NCI-H524 (cell line): ENCODE measurements at places on chromosomes 2 and 18.

- DNase-seq = no peak
These were observed 38.6 kb upstream of the ZFP36L2 start for GRCh38 chr2:43265001-43265400.

DNA sequence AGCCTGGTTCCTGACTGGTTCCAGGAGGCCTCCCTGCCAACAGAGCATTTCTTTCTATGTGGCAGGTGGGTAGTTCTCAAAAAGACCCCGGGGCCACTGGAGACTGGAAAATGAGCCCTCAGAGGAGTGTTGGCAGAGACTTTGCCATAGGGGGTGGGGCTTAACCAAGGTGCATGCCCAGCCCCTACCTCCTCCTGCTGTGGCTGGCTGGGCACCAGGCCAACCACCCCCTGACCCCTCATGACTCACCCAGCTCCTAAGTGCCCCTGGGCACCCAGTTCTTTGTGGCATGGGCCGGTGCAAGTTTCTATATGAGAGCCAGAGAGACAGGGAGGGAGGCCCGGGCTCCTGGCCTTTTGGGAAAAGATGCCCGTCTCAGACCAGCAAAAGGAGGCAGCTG lies 98.2 kb upstream of the SMAD2 start:
- DNase-seq = no peak

DNA sequence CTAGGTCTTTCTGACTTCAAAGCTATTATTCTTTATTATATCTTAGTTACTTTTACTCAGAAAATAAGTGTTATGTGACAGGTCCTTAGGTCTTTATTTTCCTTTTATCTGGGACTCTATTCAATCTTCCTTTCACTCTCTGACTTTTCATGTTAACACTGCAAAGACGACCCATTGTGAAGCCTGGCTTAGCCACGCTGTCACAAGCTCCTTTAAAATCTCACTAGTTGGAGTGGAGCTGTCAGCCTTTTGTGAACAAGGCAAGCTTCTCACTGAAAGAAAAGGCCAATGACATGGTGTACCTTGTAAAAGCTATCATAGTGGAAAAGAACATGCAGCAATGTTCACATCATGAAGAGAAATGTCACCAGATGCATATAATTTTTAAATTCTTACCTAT lies 1130.7 kb upstream of the FAM98A start:
- no peak for DNase-seq

DNA sequence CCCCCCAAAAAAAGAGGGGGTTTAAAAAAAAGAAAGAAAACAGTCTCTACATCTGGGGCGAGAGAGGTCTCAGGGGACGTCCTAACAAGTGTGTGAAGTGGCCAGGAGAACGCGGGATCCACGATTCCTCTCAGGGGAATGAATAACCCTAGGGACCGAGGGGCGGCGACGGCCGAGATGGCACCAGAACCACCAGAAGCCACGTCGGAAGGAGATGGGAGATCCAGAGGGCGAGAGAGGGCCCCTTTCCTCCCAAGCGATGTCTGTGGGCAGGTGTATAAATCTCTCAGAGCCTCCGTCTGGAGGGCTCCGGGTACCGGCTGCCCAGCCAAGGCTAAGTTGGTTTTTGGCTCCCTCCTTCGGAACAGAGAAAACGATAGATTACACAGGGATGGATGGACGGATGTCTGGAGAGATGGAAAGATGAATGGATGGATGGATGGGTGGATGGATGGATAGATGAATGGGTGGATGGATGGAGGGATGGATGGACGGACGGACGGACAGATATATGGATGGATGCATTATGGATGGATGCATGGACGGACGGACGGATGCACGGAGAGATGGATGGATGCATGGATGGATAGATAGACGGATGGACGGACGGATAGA lies 1.7 kb downstream of the EPHA4 start:
- peak; percentile 58 for DNase-seq

DNA sequence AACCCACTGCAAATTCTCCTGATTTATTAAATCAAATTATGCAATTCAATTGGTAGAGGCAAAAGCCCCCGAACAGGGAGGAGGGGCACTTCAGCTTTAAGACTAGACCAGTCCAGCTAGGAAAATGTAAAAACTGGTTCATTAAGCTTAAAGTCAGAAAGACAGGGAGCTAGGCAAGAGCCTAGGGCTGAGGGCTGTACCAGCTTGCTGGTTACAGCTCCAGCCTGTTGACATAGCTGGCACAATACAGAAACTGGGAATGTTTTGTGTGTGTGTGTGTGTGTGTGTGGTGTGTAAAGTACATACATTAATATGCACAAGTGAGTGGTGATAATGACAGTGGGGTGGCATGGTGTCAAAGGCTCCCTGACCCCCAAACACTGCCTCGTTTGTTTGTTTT lies 307.0 kb upstream of the CELF4 start:
- no peak for DNase-seq

DNA sequence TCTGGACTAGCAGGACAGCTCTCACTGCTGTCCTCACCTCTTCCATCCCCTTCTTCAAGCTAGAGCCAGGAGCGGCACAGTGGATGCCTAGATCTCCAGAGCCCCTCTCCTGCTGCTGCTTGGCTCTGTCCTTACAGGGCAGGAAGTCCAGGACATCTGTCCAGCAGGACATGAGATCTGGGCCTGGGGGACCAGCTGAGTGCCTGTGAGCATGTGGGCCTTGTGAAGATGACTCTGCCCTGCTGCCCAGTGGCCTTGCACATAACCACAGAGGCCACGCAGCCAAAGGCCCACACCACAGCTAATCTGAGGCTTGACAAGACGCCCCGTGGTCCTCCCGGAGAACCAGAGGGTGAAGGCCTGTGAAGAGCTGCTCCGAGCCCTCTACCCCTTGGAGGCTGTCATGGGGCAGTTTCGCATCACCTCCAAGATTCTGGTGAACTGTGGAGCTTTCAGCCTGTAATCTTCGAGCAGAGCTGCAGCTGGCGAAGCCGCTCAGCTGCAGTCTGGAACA lies 516.7 kb upstream of the HS6ST1 start:
- no peak for DNase-seq

- DNase-seq = no peak
These were observed at the start of gene ICOS for GRCh38 chr2:203936535-203936934. Gene ICOS, plus strand, starts transcription at chr2:203936763. Its CDS starts 52 bp downstream, at chr2:203936815.

DNA sequence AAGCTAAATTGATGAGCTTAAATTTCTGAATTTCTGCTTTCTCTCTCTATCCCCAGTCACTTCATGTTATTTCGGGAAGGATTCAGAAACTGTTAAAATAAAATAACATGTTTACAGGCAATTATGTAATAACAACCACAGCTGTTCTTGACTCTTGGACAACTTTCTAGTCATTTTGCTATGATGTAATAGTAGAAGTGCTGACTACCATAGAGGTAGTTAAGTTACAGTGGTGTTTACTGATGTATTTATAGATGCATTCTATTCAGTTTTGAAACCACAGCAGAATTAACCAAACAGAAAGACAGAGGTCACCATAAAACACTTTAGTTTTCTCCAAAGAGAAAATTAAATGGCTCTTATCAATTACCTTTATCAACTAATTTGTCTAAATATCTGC lies 1292.0 kb upstream of the CHAC2 start:
- no peak for DNase-seq

- peak; percentile 29 for DNase-seq
These were observed 146.8 kb downstream of the TGIF1 start for GRCh38 chr18:3596637-3597384.

DNA sequence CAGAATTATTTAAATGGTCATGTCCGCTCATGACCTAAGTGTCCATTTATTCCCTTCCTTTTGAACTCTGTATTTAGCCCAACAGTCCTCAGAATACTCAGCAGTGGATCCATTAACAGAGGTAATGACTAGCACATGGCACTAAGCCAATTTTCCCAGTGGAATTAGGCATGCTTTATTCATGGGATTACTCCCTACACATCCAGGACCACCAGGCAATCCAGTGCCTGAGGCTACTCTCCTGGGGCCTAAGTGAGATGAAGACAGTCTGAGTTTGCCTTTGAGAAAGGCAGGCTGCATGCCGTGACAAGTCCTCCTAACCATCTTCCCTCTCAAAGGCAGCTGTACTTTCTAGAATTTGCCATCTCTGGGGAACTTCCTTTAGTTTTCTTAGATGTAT lies 128.6 kb downstream of the SPOPL start:
- peak; percentile 19 for DNase-seq
